HEK293T (cell line): ENCODE measurements at places on chromosomes 13 and 19.

GRCh38 chr19:38430931-38431330 is 2.6 kb upstream of the RYR1 start:
- no peak for DNase-seq

DNA sequence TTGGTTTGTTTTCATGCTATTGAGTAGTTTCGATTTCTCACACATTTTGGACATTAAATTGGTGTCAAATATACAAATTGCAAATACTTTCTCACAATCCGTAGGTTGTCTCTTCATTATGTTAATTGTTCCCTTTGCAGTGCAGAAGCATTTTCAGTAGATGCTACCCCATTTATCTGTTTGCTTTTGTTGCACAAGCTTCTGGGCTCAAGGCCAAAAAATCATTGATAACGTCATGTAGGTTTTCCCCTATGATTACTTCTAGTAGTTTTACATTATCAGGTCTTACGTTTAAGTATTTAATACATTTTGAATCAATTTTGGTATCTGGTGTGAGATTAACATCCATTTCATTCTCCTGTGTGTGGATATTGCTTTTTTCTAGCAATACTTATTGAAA is 14.0 kb upstream of the ZNF347 start:
- no peak for DNase-seq

DNA sequence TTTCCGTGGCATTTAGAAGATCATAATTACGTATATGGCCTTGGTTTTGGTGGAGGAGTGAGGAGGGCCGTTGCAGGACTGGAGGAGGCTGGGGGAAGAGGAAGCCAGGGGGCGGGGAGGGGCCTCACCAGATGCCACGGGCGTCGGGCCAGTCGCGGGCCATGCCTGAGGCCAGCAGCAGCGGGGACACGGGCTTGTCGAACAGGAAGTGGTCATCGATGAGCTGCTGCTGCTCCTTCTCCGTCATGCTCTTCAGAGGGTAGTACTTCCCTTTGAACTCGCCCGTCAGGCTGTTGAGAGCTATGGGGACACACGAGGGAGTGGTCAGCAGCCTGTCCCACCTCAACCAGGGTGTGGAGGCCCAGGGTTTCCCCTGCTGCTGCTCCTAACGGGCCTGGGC is 11.1 kb downstream of the CKM start:
- no peak for DNase-seq

DNA sequence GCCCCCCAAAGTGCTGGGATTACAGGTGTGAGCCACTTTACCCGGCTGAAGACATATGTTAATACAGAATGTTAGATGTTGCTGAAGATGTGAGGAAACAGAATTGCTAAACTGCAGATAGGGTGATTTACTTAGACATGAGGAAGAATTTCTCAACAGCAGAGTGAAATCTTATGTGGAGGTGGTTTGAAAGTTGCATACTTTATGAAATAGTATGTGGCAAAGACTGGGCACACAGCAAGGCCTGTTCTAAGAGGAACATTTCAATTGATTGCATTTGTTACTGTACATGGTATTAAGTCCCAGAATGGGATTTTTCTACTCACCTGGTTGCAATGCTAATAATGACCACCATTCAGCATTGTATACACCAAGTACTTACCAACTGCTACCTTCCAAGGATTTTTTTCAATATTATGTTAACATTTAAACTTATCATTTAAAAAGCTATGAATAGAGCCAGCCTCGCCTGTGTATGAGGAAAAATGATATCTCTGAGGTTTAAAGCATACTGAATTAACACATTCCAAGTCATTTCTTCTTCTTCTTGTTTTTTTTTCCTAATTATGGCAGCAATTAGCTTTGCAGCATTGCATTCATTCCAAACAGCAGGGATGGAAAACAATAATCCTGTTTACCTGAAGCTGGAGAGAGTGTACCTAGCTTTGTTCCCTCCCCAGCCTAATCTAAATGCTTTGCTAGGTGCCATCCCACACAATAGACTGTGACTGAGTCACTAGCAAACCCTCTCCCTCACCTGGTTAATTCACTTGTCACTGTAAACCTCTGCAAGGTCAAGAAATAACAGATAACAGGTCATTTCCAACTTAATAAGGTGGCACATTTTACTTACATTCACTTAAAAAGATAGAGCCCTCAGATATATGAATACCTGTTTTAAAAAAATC is 19.4 kb upstream of the KLF5 start:
- no peak for DNase-seq

GRCh38 chr13:61415058-61415721 is 459 bp downstream of the PCDH20 start:
- DNase-seq: peak; percentile 71

DNA sequence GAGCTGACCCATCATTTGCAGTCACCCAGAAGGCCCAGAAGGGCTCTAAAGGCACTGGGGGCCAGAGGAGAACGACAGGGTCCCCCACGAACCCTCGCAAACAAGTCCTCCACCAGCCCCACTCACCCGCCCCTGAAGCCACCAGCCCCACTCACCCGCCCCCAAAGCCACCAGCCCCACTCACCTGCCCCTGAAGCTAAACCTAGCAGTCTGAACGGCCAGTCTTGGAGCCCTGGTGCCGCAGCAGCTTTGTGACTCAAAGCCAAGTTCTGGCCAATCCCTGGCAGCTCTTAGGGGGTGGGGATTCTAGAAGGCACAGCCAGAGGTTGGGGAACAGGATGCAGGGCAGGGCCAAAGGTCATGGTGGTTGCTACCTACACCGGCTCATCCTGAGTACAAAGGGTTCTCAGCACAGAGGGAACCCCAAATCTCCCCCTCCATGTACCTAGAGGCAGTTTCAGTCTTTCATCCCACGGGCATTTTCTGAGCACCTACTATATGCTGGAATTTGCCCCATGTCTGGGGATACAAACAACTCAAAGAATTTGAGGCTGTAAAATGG is at the start of gene IQCN:
Gene IQCN, minus strand, starts transcription at position 234 of the 562 bp plus-strand sequence. CDS start 4,974 bp downstream, outside the sequence.
- no peak for DNase-seq

GRCh38 chr13:70330697-70331361 is 222.6 kb upstream of the KLHL1 start:
- DNase-seq: no peak

DNA sequence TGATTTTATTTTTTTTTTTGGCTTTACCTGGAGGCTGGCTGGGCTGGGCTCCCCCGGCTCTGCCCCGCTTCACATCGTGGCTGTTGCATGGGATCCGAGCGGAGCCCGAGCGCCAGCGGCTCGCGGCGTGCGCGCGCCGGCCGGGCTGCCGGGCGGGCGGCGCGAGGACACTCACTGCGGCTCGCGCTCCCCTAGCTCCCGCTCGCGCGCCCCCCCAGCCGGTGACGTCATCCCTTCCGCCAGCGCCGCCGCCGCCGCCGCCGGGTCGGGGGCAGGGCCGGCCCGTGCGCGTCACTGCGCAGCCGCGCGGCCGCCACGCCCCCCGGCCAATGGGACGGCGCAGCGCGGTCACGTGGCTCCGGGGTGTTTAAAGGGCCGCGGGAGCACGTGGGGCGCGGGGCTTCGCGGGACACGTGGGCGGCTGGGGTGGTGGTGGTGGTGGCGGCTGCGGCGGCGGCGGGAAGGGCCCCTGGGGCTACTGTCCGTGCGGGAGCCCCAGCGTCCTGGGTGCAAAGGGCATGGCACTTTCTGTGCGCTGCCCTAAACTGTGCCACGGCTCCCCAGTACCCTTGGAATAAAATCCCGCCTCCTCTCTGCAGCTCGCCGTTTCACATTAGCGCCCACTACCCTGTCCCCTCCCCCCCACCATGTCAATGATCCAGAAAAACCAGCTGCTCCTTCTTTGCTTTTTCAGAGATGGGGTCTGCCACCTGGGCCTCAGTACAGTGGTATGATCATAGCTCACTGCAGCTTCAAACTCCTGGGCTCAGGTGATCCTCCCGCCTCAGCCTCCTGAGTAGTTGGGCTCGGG is at the start of gene PTPRS:
Gene PTPRS, minus strand, starts transcription at position 176 of the 811 bp plus-strand sequence. CDS start 54,672 bp downstream, outside the sequence.
- peak; percentile 98 for DNase-seq

DNA sequence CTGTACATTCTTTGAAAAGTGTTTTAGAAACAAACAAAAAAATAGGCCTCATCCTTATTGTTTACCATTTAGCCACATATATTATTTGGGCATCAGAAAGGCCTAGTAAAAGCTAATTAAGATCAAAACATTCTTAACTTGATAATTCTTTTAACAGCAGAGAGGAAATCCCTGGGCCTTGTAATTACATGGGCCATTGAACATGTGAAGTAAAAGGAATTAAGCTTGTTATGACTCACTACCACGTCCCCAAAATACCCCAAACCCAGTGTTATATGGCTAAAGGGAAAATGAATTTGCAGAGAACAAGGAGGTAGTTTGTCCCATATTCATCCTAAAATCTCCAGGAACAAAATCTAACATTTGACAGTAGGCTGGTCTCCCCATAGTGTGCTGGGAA is 439.8 kb downstream of the ITGBL1 start:
- no peak for DNase-seq

DNA sequence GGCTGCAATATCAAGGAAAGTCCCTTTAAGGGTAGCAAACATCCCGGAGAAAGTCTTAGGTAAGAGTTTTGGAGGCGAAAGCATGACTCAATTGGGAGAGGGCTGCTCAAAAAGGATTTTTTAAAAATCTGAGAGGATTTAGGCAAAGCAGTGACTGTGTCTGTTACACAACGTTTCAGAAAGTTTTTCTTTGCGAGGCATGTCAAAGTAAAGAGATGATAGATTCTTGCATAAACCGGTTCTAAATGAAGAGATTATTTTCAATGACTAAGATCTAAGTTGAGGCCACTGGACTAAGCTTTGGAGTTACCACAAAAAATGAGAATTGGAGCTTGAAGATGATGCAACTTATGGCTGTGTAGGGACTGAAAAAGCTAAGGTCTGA is 43.7 kb upstream of the ENOX1 start:
- DNase-seq: no peak

DNA sequence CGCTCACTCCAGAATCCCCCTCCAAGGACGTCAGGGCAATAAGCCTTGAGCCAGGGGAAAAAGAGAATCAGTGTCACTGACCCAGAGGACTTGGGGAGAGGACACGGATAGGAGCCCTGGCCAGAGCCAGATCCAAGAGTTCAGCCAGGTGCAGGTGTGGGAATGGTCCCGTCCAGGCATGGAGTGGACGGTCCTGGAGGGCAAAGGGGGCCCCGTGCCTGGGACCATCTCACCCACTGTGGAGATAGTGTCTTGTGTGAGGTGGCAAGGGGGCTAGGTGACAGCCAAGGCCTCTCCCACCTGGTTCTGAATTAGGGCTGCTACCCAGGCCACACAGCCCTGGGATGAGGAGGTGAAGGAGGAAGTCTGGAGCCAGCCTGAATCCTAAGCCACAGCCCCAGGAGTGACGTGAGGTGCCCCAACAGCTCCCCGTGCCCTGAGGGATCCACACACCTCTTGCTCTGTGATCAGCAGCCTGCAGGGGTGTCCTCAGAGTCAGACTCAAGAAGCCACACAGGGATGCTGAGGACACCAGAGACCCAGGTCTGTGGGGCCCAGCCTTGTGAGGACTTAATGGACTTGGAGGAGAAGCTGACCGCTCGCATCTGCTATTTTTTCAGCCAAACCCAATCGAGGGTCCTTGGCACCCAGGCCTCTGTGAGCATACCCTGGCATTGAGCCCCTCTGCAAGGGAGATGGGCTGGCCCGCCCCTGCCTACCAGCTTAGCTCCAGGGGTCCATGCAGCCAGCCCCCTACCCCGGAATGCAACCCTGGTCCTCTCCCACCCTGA is 16.4 kb upstream of the ZNF14 start:
- peak; percentile 3 for DNase-seq
